ENCODE measurements at places on chromosomes 6 and 20.

- DNase-seq, result no peak
Measured at GRCh38 chr6:164359441-164359840, 944.9 kb downstream of the QKI start.

GRCh38 chr6:87710090-87710489, 8.1 kb upstream of the AKIRIN2 start:
- no peak for DNase-seq

DNA sequence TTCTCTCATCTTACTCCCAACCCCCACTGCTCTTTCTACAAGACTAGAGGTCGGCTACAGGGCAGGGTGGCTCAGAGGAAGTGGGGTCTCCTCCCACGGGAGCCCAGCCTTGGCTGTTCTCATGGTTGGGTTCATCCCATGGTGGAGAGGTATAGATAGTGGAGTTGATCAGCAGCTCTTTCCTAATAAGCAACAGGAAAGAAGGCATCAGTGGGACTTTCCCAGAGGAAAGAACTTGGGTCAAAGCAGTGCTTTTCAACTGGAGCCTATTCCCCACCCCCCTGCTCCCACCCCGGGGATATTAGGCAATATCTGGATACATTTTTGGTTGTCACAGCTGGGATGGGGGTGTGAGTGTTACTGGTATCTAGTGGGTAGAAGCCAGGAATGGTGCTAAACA, 200.9 kb downstream of the NFATC2 start:
- no peak for DNase-seq

- no peak for DNase-seq
Measured at GRCh38 chr20:25276533-25277050, 28.7 kb downstream of the PYGB start.

DNA sequence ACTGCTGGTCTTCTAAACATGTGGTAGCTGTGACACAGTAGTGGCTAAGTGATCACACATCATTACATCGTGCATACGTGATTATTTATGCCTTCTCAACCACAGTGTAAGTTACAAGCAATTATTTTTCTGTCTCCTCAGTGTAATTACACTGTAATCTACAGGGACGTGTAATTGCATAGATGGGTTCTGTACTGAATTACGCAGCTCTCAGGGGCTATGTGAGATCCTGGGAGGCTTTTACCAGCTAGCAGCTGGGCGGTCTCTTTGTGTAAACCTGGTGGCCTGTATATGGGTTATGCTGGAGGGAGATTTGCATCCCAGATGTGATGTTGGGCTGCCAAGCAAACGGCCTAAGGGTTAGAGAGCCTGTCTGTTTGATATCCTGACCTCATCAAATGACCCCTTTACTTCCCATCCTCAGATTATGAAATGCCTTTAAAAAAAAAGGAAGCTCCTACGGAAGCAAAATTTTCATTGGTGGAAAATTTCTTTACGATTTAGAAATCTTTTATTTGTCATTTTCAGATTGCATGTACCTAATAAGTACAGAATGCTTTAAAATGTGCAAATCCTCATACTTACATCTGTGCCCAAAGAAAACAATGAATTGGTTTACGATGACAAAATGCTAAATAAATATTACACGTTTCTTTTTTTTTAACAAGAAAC, 402.8 kb upstream of the JAG1 start:
- no peak for DNase-seq

GRCh38 chr6:27825025-27825793, 87.0 kb downstream of the OR2B2 start:
- no peak for DNase-seq

DNA sequence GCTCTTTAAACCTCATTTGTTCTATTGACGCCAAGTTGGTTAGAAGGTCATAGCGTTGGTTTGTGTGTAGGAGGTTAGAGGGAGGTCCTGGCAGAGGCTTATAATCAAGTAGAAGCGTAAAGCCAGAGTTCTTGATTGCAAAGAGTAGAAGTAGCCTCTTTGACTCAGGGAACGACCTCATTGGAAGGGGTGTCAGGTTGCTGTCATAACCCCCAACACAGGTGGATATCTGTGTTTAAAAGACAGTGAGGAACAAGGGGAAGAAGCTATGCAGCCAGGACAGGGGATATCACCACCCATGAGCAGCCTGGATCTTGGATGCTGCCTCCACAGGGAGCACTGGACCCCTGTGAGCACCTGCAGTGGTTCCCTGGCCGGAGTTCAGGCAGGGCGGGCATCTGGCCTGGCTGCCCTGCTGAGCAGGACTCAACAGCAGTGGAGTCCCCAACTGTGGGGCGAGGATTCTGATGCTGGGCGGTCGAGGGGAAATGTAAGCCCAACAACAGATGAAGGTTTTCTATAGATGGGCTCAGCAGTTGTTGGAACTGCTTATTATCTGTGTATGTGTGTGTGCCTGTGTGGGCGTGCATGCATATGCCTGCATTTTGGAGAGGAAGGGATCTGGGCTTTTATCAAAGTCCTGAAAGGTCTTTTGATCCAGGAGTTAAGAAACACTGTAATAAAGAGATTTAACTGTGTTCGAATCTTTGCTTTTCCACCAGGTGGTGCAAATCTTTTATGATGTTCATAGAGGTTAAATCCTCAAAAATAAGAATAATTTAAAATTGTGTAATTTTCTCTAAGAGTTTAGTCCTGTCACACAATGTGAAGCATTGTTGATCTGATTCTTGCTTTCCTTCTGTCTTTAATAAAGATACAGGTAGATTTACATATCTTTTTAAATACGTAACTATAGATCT, 27.7 kb downstream of the HIVEP1 start:
- DNase-seq, result no peak

DNA sequence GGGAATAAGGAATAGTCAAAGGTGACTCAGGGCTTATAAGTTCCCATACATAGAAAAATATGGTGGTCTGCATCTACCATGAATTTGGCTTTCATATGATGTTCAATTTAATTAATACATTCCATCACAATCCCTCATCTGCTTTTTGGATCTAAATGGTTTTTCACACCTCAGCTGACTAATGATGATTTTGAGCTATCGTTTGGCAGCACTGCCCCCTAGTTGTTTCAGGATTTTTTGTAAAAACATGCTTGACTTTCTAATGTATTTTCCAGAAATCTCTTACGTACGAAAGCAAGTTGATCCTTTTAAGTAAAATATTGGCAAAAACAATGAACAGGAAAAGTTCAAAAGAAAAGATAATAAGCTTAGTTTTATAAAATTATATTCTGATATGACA, 408.6 kb upstream of the ADGRB3 start:
- no peak for DNase-seq

GRCh38 chr6:3631186-3631585, 120.3 kb downstream of the PXDC1 start:
- no peak for DNase-seq

DNA sequence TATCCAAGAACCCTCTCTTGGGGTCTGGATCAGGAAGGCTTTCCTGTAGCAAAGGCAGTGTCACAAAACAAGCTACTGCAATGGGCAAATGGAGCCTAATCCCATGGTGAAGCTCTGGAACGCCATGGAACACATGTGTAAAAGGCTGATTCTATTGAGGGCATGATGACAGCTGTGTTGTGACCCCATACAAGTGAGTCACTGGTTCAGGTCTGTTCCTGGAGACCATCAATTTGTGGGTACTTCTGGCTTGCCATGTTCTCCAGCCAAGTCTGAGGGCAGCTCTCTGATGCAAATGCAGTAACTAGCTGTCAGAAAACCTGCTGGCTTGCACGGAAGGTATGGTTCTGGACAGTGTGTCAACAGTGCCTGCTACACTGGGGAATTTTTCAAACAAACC, 33.3 kb upstream of the ECHDC1 start:
- no peak for DNase-seq

DNA sequence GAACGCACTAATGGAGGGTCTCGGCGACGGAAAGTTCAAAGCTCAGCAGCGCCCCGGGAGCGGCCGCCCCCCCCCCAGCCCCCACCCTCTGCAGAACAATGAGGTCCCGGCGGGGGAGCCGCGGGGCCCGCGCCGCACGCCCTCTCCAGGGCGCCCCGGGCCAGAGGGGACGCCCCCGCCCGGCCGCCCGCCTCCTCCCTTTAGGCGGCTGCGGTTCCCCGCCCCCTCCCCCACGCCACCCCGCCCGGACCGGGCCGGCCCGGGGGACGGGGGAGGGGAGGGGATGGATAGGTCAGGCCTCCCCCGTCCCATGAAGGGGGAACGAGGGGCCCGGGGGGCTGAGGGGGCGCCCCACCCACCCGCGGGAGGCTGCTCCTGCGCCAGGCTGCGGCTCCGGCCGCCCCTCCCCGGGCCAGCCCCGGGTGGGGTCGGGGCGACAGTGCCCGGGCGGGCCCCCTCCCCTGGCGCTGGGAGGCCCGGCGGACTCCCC, 1.5 kb downstream of the NOL4L start:
- DNase-seq, result peak; percentile 62

DNA sequence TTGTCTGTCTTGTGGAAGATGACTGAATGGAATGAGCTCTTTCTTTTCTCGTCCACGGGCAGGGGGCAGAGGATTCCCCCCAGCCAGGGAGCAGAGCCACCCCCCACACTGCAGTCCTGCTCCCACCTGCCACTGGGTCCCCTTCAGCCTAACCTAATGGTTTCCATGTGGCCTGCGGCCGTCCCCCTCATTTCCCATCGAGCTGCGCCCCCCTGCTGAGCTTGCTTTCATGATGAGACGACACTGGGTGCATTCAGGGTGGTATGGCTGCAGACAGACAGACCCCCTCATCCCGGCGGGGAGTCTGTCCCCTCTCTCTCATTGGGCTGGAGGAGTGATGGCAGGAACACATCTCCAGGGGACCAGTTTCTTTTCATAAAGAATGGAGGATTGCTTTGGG, 140.8 kb downstream of the DTNBP1 start:
- no peak for DNase-seq

DNA sequence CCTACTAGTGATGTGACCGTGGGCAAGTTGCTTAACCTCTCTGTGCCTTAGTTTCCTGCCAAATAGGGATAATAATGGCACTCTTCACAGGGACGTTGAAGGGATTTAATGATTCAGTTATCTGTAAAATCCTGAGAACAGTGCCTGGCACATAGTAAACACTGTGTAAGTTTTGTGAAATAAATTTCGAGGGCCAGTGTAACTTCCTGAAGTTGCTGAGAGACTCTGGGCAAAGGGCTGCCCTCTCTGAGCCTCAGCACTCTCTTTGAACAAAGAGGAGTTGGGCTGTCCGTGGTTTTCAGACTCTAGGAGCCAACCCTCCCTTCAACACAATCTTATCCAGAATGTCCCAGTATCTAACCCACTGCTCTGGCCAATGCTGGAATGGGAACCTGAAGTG, 2.5 kb upstream of the TEAD3 start:
- DNase-seq, result no peak

DNA sequence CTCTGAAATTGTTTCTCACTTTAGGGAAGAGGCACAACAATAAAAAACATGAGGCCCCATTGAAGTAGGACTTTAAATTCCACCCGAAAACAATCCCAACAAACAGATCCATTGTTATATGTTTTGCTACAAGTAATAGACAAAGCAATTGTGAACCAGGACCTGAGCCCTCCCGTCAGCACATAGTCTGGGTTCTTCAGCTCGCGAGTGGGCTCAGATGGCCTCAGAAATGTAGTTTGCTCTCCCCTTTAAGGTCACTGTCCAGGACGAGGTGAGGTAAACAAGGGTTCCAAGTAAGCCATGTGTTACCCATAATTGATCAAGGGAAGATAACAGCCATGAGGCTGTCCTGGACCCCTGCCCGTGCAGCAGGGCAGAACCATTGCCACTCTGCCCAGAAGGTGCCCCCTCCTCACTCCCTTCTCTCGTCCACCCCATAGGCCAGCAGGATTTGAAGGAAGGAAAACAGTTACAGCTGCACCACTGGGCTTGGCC, 160.1 kb upstream of the QKI start:
- no peak for DNase-seq

GRCh38 chr6:17043148-17043522, 58.7 kb upstream of the STMND1 start:
- no peak for DNase-seq

DNA sequence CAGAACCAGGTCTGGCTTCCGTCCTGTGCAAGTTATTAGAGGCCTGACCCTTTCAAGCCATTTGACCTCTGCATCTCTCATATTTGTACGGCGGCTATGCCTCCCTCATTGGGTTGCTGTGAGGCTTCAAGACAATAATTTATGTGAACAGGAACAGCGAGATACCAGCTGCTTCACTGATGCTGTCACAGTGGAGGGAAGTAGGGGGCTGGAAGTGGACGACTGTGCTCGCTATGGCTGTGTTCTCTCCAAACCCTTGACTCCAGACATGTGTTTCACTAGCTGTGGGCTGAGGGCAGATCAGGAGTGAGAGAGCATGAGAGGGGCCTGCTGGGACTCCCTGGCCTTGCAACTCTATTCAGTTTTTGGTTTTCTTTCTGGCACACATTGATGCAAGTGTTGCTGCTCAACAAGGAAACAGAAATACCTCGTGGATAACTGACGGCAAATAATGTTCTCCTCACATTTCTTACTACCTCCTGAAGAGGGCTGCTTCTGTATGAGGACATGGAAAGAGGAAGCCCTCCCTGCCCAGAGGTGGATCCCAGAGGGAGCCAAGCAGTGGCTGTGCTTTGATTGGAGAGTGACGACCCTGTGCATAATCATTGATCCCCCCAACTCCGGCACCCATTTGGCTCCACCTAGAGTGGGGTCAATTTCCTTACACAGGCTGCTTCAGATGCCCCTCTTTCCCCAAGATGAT, 34.7 kb upstream of the SCP2D1 start:
- DNase-seq, result no peak
